ENCODE measurements at places on chromosomes 16 and 17.

DNA sequence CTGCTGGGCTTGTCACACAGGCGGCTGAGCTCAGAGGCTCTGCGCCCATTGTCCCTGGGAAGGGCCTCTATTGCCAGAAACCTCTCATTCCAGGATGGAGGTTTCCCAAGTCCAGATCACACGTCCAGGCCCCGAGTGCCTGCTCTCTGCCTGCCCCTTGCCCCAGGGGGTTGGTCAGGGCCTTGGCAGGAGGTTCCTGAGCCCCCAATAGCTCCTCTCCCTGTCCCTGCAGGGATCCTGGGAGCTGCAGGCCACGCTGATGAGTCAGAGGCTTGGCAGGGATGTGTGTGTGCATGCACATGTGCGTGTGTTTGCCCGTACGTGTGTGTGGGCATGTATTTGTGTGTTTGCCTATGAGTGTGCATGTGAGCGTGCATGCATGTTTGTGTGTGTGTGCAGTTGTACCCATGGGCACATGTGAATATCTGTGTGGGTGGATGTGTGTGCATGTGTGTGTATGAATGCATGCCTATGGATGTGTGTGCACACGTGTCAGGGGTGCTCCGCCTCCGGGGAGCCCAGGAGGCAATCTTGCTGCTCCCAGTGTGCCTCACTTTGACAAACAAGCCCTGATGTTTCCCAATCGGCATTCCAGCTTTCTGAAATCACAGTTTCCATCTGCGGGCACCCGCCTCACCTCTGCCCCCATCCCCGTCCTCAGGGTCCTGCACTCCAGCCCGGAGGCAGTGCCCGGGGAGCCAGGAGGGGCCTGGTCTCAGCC is 98.4 kb upstream of the GSE1 start:
- peak; percentile 76 for DNase-seq

GRCh38 chr16:69566981-69567680 is 1.4 kb downstream of the NFAT5 start:
- peak; percentile 30 for DNase-seq

GRCh38 chr17:64784353-64785010 is 122.4 kb upstream of the SMURF2 start:
- no peak for DNase-seq

GRCh38 chr17:78461799-78462053 is 83.3 kb downstream of the PGS1 start:
- no peak for DNase-seq

GRCh38 chr17:27554152-27554551 is 76.8 kb upstream of the LGALS9 start:
- no peak for DNase-seq

- DNase-seq, result no peak
Measured at GRCh38 chr16:17510567-17510966, 39.8 kb upstream of the XYLT1 start.

- no peak for DNase-seq
Measured at GRCh38 chr17:57104461-57105175, 19.6 kb downstream of the AKAP1 start.

- DNase-seq, result no peak
Measured at GRCh38 chr17:3960764-3961163, 3.5 kb downstream of the ATP2A3 start.

GRCh38 chr17:79305768-79306423 is 231.3 kb downstream of the ENGASE start:
- no peak for DNase-seq

GRCh38 chr17:34709158-34709754 is 129.9 kb downstream of the TMEM132E start:
- no peak for DNase-seq

DNA sequence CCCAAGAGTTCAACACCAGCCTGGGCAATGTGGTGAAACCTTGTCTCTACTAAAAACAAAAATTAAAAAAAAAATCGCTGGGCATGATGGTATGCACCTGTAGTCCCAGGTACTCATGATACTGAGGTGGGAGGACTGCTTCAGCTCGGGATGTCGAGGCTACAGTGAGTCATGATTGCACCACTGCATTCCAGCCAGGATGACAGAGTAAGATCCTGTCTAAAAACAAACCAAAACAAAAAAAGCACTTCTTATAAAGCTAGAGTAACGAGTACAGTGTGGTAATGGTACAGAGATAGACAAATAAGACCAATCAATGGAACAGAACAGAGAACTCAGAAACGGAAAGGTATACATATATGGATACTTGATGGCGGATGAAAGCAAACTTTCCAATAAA is 4.4 kb downstream of the NSMCE1 start:
- DNase-seq, result no peak

- no peak for DNase-seq
Measured at GRCh38 chr16:29302976-29303375, 103.5 kb downstream of the NPIPB11 start.

- DNase-seq, result no peak
Measured at GRCh38 chr16:57708168-57708567, 13.6 kb downstream of the DRC7 start.

- DNase-seq, result peak; percentile 63
Measured at GRCh38 chr16:81873843-81874752, 95.0 kb downstream of the PLCG2 start.

DNA sequence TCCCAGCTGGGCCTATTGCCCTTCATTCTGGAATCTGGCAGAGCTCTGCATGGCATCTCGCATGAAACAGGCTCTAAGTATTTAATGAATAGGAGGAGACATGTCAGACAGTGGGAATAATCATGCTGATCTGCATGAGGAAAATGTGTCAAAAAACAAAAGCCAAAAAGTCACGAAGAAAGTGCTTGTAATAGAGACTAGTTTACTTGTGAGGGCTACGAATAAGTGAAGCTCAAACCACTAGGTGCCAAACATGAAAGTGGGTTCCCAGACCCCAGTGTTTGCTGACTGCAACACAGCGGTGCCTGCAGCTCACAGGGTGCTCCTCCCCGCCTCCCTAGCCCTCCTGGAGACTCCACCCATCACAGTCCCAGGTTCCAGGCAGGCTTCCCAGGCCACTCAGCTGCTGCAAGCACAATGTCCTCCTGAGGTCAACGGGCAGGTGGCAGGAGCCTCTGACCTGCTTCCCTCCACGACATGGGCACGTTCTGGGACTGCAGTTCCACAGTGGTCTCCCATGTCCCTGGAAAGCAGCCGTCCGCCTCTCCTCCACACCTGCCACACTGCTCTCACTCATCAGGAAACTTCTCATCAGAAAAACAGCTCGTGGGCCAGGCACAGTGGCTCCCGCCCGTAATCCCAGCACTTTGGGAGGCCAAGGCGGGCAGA is 96.5 kb downstream of the ANKRD11 start:
- no peak for DNase-seq

DNA sequence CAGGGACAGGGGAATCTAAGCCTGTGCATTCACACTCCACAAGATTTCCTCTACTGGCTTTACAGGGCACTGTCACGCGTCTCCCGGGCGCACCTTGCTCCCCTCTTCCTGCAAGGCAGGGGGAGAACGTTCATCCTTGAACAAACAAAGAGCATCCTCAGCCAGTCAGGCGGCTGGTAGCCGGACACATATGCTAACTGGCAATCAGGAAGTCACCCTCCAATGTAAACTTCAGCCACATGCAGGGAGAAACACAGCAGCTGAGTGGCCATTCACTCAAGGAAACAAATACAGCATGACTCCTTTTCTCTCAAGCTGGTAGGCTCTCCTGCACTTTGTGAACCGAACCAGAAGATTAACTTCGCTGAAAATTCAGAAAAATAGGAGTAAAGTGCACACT is 10.8 kb upstream of the HSBP1 start:
- DNase-seq, result no peak

- DNase-seq, result no peak
Measured at GRCh38 chr16:50570808-50571598, 22.8 kb downstream of the NKD1 start.

DNA sequence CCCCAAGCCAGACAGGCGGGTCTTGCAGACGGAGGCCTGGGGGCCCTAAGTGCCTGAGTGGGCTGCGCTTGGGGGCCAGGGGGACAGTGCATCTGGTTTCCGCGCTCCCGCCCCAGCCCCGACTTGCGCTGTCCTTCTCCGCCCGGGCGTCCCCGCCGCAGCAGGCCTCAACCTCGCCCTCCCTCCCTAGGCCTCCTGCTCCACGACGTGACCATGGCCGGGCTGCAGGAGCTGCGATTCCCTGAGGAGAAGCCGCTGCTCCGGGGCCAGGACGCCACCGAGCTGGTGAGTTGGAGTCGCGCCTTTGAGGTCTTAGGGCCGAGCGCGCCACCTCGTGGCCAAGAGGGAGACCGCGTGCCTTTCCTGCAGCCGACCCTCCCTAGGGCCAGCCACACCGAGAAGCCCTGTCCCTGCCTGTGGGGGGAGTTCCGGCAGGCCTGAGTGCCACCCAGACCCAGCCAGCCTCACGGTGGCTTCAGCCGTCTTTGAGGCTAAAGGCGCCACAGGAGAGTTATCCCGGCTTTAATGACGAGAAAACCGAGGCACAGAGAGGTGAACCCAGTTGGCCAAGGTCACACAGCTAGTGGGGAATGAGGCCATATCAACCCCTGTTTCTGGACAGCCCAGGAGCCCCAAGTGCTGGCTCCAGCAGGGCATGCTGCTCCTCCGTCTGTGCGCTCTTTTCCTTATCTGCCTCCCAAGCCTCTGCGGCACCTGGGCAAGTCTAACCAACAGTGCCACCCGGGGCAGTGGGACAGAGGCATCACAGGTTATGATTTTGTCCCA is 12.2 kb upstream of the NDRG4 start:
- DNase-seq, result peak; percentile 95

- DNase-seq, result no peak
Measured at GRCh38 chr17:68399638-68400403, 57.5 kb downstream of the WIPI1 start.

Measured in iPS-NIHi11 (cell line).